T-helper 2 cell (primary cell): ENCODE measurements at places on chromosomes 11 and 22.

GRCh38 chr22:43411869-43412807 lies at the start of gene MPPED1:
Gene MPPED1 (plus strand): TSS chr22:43412014. CDS start chr22:43424986, 12,972 bp downstream.
- DNase-seq: no peak

GRCh38 chr11:795634-796564 lies 2.2 kb downstream of the SLC25A22 start:
- peak; percentile 49 for DNase-seq

DNA sequence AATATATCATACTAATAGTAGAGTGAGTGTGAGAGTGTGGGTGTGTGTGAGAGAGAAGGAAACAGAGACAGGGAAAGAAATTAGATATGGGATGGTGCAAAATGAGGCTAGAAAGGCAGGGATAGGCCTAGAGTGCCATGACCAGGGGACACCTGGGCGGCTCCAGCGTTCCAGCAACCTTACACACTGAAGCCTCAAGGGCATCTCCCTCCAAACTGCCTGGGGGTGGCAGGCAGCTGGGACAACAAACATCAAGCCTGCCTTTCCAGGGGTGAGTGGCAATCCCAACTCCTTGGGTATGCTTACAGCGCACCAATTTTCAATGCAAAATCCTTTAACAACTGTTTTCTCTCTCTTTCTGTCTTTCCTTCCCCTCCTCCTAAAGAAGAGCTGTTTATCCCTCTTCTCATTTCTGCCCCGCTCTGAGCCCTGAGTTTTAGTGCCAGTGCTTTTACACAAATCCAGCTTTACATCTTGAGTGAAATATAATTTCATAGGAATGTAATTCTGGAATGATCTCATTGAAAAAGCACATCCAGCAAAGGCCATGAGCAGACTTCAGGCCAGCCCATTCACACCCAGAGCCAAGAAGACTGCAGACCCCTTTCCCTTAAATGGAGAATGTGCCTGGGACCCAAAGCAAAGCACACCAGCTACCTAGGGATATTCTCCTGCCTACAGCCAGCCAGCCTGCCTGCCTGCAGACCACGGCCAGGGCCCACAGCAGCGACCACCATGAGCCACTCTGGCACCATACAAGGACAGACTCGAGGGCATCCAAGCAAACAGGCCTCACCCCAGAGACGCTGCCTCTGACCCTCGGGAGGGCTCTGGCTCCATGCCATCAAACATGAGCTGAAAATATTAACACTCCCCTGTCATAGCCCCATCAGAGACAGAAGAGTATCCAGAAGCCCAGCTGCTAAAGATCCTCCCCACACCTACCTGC lies 90.3 kb downstream of the RPL27A start:
- no peak for DNase-seq

GRCh38 chr22:26416670-26417276 lies 12.3 kb upstream of the ASPHD2 start:
- DNase-seq: no peak

GRCh38 chr11:10778217-10778970 lies 27.3 kb downstream of the CTR9 start:
- no peak for DNase-seq

DNA sequence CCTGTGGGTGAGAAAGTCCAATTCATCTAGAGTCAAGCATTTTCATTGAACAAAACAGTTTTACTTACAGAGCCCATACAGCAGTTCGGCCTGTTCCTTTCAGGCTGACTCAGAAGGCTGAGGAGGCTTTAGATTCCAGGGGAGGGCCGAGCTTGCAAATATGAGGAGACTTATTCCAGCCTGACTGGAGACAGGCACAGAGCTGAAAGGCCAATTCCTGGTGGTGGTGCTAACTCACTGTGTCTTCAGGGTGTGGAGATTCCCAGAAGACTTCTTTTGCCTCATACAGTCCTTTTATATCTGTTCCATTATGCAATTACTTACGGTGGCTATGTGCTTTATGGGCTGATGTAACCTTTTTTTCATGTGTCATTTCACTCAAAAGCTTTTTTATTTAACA lies at the start of gene OR51E2:
OR51E2 (minus strand) TSS at position 269 of the 400 bp plus-strand sequence. CDS start 15,142 bp downstream, outside the sequence.
- no peak for DNase-seq

GRCh38 chr11:35237860-35238715 lies 99.1 kb downstream of the CD44 start:
- peak; percentile 26 for DNase-seq

DNA sequence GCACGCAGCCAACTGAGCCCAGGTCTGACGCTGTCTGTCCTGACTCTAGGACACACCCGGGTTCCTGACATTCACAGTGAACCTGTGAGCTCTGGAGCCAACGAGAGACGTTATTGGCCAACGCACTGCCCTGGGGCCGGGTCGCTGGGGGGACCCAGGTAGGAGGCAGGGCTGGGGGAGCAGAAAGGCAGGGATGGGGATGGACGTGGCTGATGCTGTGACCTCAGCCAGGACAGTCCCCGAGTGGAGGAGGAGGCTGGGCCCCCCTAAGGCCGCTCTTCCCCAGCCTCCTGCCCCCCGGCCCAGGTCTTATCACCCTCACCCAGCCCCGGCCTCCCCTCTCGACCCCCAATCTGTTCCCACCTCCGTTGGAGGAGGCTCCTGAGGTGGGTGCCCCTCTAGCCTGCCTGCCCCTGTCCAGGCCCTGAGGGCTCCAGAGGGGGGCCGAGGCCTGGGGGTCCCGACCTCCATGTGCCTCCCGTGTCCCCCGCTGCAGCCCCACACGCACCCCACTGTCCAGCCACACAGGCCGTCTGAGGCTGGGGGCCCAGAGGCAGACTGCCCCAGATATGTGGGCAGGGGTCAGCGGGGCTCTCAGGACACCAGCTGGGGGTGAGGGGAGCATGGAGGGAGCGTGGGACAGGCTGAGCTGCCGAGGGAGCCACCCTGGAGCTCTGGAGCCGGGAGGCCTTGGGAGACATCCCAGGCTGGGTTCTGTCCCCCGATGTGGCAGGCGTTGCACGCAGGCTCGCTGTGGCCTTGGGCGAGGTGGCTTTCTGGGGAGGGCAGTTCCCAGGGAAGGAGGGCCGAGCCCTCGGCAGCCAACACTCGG lies 29.2 kb upstream of the MUC5AC start:
- DNase-seq: no peak

DNA sequence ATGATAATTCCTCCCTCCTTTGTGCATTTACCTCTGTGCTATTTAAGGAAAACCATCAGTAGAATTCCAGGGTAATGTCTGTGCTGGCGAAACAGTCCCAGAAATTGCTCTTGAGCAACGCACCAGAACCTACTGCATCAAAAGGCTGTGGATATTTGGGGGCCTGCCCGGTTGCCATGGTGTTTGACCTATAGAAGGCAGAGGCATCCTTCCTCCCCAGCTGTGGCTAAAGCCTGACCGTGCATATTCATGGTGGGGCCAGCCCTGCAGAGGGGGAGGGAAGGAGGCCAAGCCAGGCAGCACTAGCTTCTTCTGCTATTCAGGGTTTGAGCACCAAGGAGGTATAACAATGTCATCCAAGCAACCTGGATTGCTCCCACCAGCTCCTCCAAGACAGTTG lies 215.0 kb upstream of the E2F8 start:
- DNase-seq: no peak

- no peak for DNase-seq
Observed at GRCh38 chr11:5624489-5625279, at the start of gene TRIM34. Gene TRIM34 (plus strand): TSS chr11:5625001. CDS start chr11:5632332, 7,331 bp downstream.

- DNase-seq: no peak
Observed at GRCh38 chr11:116700586-116701220, 72.1 kb downstream of the BUD13 start.

DNA sequence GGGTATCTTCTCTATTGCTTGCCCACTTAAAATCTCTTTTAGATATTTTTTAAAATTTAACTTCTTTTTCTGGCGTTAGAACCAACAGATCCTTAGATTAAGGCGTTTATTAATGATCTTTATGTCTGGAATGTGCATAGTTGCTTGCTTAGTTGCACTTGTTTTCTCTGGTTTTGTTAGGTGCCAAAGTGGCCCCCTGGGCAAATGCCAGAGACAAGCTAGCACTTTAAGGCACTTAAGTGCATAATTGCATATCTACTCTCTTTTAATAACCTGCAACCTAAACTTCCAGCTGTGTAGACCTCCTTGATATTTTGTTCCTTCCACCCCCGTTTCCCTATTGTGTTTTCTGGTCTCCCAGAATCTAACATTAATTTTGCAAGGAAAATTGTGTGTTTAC lies 3.3 kb downstream of the RBM4 start:
- no peak for DNase-seq

GRCh38 chr22:43039800-43040199 lies 24.9 kb upstream of the PACSIN2 start:
- DNase-seq: no peak

DNA sequence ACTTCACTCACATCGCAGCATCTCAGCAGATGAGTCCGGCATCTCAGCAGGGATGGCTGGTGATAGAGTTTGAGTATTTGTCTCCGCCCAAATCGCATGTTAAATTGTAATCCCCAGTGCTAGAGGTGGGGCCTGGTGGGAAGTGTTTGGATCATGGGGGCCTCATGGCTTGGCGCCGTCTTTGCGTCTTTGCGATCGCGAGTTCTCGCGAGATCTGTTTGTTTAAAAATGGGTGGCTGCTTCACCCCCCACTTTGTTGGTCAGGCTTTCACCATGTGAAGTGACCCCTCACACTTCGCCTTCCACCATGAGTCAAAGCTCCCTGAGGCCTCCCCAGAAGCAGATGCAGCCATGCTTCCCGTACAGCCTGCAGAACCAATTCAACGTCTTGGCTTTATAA lies 3.0 kb upstream of the RRP7A start:
- no peak for DNase-seq

- DNase-seq: no peak
Observed at GRCh38 chr11:6238902-6239301, at the start of gene CNGA4. Gene CNGA4 (plus strand): TSS chr11:6239089. CDS start chr11:6239207, 118 bp downstream.

DNA sequence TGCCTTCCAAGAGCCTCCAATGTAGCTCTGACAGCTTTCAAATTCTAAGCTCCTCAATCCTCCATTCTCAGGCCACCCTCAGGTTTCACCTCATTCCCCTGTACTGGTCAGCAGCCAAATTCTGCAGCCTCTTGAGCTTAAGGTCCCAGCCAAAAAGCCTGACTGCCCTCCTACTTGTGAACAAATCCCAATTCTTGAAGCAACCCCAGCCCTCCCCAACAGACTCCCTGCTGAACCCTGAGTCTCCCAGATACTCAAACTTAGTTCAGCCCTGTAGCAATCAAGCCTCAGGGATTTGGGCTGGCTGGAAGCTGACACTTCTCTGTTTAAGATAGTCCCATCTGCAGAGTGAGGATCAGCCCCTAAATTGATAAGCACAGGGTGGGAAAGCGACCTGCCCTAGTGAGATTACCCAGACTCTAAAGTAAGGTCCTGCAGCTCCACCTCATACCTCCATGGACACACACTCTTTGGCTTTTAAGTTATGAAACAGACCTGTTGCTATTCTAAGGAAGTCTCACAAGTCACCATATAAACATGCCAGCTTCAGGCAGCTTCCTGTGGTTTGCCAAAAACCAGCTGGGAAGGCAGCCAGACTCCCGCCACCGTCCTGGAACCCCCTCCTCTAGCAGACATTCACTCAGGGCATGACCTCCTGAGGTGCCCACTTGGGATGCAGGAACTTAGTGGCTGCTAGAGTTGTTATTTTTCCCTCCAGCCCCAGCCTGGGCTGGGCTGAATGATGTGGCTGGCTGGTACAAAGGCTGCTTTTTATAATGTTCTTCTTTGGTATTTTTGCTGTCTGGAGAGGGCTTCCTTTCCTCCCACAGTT lies 82.5 kb upstream of the PICALM start:
- no peak for DNase-seq

- DNase-seq: no peak
Observed at GRCh38 chr22:26689513-26690301, 32.3 kb downstream of the MIAT start.
